ENCODE measurements at places on chromosomes 2 and 18.
A peak's percentile ranks its signal among the peaks of the same experiment; 100 is the strongest.

GRCh38 chr2:191249156-191249813 lies 4.1 kb downstream of the MYO1B start:
- DNase-seq = no peak

- no peak for DNase-seq
Measured at GRCh38 chr2:144529841-144530240, 9.9 kb upstream of the ZEB2 start.

- DNase-seq = peak; percentile 60
Measured at GRCh38 chr2:72147303-72147971, at the start of gene CYP26B1. Gene CYP26B1, minus strand, starts transcription at chr2:72147862. Its CDS starts 28 bp downstream, at chr2:72147834.

GRCh38 chr2:136108463-136108862 lies 9.5 kb downstream of the CXCR4 start:
- DNase-seq = no peak

DNA sequence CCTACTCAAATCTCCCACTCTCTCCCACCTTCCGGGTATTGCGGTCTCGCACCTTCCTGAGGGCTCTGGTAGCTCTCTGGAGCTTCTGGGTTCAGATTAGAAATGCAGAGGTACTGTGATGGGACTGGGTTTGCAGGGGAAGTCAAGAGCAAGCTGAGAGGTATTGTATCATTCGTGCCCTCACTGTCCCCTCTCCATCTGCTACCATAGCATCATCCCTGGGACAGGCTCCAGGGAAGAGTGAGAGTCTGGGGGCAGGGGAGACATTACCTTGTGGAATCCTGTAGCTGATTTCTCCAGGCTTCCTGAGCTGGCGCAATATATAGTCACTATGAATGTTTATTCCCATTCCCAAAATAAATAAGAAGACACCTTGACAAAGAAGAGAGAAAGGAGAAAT lies 49.6 kb downstream of the SRD5A2 start:
- no peak for DNase-seq

DNA sequence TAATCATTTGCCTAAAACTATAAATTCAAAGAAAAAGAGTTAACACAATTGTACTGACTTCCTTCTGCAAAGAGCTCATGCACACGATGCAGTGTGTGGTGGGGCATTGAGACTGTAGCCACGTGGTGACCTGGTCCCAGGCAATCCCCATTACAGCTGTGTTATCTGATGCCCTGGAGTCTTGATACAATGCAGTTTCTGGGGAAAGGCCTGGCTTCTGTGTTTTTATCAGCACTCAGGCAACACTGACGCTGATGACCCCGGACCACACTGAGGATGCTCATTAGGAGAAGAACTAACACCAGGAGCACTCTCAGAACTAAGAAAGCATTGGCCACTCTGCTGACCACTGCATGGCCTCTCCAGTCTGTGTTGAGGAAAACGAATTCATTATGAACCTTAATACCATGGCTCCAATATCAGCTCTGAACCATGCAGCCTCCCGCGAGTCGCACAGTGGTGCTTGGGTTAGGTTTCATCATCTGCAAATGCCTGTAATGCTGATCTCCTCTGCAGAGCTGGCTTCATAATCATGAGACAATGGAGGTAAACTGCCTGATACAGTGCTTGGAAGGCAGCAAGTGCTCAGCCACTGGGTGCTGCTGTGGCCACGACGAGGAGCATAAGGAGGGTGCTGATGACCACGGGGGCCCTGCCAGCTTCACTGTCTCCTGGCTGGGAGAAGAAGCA lies 218.5 kb downstream of the MYT1L start:
- no peak for DNase-seq

DNA sequence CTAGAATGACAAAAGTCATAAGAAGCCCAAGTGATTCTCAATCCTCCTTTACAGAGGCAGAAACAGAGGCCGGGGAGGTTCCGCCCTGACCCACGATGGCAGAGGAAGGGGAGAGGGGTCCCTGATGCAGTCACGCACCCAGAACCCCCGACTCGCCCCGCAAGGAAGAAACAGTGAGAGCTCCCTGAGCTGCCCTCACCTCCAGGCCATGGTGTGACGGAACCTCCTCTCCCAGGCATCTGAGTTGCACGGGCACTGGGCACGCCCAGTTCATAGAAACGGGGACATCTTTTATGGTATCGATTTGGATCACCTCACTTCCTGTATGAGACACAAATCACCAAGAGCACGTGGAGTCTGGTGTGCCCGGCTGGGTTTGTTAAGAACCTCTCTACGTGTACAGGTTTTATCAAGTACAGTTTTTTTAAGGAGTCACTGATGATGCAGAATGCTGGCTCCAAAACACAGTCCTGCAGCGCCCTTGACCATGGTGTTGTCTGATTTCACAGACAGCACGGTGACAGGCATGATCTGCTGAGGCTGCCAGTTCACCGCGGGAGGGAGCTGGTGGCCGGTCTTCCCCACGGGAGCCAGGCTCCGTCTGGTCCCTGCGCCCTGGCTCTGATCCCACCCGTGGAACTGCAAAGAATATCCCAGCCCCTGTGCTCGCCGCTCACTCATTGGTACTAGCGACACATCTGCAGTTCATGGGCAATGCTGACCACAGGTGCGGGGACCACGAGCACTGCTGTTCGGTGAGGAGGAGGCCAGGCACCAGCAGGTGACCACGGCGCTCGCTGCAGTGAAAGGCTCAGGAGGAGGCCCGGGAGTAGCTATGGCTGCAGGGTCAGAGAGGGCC lies 35.6 kb downstream of the PXDN start:
- DNase-seq = no peak

GRCh38 chr2:14569294-14569693 lies 63.2 kb upstream of the LRATD1 start:
- no peak for DNase-seq

DNA sequence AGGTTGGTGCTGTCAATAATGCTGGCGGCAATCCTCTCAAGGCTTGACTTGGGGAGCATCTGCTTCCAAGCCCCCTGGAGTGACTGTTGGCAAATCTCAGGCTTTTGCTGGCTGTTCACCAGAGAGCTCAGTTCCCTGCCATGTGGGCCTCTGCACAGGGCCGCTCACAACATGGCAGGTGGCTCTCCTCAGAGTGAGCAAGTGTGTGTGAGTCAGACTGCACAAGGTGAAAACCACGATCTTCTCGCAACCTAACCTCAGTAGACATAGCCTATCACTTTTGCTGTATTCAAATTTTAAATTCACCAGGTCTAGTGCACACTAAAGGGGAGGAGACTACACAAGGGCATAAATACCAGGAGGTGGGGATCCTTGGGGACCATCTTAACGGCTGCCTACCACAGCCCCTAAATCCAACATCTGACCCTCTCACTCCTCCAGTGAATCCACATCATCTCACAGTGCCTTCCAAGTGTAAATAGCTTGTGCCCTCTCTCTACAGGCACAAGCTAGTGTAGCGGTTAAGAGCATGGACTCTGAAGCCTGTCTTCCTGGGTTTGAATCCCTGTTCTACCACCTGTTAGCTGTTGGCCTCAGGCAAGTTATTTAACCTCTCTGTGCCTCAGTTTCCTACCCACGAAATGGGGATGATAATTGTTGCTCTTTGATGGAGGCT lies 187.7 kb upstream of the CXCR4 start:
- no peak for DNase-seq

DNA sequence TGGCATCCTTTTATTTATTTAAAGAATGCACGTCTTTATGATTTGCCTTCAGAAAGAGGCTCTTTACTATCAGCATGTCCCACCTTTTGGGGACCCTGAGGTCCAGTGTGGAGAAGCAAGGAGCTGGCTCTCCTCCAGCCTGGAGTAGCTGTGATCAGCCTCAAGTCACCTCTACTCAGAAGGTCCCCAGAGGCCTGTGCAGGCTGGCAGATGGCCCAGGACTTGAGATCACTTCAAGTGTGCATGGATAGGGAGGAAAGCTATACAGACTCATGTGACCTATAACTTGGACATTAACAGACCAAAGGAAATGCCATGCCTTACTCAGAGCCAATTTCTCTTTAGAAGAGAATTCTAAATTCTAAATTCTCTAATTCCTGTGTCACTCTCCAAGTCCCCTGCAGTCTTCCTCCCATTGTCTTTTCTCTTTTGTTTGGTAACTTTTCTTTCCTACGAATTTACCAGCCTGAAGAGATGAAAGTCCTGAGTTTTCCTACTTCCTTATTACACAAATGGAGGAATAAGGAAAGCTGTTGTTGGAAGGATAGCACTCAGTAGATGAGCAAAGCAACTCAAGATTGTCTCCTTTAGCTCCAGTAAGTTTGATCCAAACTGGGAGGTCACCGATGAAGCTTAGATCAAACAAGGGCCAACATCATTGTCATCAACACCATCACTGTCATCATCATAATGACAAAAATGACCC lies 163.9 kb downstream of the GFPT1 start:
- DNase-seq = peak; percentile 34

- no peak for DNase-seq
Measured at GRCh38 chr2:33619028-33619427, 19.9 kb upstream of the FAM98A start.

DNA sequence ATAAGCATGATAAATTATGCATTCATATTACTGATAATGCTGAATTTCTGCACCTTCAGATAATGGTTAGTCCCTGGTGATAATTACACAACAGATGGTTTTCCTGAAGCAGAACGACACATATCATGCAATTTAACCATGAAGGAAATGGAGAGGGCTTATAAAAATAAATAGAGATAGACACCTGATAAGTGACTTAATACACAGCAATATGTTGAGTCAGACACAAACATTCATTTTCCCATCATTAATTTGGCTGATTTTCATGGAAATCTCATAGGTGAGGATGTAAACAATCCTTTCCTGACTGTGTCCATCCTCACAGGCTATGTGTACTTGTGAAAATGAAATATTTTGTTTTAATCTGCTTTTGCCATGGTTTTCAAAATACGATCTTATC lies 36.9 kb upstream of the DSEL start:
- no peak for DNase-seq

DNA sequence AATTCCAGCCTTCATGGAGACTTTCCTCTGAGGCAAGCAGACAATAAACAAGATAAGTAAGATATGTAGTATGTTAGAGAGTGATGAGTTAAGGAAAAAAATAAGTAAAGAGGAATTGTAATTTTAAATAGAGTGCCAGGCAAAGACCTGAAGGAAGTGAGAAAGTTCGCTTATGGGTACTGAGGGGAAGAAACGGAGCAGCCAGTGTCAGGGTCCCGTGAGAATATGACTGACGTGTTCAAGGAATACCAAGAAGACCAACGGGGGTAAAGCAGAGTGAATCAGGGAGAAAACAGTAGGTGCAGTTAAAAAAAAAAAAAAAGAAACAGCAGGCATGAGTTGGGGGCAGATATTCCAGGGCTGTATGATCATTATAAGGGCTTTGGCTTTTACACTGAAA lies 45.1 kb downstream of the ARHGEF33 start:
- no peak for DNase-seq

DNA sequence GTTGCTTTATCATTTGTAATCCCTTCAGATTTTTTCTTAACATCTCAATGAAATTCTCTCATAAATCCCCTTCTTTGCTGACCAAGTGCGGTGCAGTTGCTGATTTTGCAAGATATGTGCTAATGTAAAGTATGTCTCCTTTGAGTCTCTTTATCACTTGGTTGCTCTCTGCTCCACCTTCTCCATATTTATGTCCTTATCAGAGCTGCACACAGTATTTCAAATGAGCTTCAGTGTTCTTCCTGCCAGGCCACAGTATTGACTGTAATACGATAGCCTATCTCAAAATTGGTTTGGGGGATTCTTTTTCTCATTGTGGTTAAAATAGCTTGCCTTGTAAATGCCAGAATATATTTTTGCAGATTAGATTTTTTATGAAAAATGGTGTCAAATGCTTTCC lies 32.2 kb downstream of the MAIP1 start:
- no peak for DNase-seq

DNA sequence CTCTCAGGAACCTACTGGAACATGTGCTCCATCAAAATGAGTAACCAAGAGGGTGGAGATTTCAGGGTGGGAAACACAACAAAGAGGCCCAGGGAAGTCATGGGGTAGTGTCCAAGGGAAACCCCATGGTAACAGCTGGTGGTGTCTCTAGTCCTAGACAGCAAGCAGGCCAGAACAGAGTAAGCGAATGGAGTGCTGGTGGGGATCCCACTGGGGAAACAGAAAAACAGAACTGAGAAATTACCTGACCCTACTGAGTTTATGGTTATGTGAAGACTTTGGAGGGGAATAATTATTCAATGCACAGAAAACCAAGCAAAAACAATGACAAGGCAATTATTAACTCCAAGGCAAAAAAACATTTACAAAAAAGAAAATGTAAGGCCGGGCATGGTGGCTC lies 16.9 kb downstream of the ERCC3 start:
- DNase-seq = no peak

DNA sequence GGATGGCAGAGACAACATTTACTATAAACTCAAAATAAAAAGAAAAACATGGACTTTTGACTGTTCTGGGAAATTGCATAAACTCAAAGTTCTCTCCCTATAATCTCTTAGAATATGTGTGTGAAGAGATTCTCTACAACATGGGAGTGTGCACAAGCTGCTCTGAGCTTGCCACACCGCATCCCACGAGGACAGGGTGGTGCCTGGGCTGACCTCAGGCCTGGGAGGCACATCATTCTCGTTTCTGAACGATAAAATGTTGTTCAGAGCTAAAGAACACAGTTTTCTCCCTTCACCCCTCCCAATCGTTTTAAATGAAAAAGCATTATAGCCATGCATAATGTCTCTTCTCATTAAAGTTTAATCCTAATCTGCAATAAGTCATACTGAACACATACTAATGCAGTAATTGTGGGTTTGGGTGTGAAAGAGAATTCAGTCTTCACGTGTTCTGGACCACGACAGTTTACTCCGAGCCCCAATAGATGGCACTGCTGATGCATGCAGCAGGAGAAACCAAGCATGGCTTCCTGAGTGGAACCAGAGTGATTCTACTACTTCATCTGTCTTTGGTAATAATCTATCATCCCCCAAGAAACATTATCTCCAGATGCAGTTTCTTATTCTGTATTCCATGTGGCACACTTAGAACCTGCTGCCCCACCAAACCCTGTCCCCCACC lies 46.9 kb upstream of the LAMA1 start:
- no peak for DNase-seq

- no peak for DNase-seq
Measured at GRCh38 chr18:21433436-21433835, 167.1 kb downstream of the ESCO1 start.

DNA sequence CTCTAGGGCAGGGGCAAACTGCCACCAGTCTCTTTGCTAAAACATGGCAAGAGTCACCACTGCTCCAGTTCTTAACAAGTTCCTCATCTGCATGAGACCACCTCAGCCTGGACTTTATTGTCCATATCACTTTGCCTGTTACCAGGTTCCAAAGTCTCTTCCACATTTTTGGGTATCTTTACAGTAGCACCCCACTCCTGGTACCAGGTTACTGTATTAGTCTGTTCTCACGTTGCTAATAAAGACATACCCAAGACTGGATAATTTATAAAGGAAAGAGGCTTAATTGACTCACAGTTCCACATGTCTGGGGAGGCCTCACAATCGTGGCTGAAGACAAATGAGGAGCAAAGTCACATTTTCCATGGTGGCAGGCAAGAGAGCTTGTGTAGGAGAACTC lies 5.5 kb upstream of the DPP4 start:
- no peak for DNase-seq

- DNase-seq = peak; percentile 87
Measured at GRCh38 chr18:35949903-35950627, 22.4 kb upstream of the RMP24 start.

- no peak for DNase-seq
Measured at GRCh38 chr2:122929347-122929746, 1095.7 kb upstream of the CNTNAP5 start.

- no peak for DNase-seq
Measured at GRCh38 chr2:217332866-217333265, 473.0 kb upstream of the TNP1 start.
